Astrocyte of the cerebellum (primary cell): ENCODE measurements at places on chromosomes 5 and 9.

DNA sequence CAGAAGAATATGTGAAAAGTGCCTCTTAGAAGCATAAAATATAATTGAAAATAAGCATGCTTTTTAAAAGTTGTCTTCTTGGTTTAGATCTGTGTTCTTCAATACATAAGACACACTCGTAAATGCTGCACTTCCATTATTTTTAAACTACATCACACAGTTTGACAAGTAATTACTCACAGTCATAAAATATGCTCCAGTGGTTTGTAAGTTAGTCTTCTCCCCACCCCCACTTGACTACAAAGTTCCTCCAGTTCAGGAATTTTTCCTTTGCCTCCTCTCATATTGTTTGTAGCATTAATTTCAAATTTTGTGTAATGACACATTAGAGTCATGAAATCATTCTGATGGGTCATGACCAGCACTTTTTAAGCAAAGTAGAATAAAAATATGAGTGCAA lies 60.3 kb upstream of the PTGER4 start:
- no peak for DNase-seq

GRCh38 chr5:140569197-140569596 lies 4.6 kb downstream of the SLC35A4 start:
- DNase-seq, result no peak

GRCh38 chr9:1939926-1940368 lies 75.2 kb upstream of the SMARCA2 start:
- no peak for DNase-seq

DNA sequence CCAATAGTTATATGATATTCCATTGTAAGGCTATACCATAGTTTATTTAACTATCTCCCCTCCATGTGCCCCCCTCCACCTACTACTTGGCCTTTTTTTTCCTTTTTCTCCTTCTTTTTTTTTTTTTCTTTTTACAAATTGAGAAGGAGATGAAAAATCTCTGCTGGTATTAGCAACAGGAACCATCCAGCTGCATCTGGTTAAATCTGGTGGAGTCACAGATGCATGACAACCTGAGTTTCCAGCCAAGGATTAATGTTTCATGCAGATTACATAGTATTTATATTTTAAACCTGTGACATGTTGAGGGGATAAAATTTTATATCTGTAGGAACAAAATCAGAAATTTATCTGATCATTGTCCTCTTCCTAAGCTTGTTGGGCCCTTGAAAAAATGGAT lies 128.5 kb upstream of the IQGAP2 start:
- no peak for DNase-seq

GRCh38 chr9:115640887-115641286 lies 512.7 kb upstream of the PAPPA start:
- peak; percentile 49 for DNase-seq

DNA sequence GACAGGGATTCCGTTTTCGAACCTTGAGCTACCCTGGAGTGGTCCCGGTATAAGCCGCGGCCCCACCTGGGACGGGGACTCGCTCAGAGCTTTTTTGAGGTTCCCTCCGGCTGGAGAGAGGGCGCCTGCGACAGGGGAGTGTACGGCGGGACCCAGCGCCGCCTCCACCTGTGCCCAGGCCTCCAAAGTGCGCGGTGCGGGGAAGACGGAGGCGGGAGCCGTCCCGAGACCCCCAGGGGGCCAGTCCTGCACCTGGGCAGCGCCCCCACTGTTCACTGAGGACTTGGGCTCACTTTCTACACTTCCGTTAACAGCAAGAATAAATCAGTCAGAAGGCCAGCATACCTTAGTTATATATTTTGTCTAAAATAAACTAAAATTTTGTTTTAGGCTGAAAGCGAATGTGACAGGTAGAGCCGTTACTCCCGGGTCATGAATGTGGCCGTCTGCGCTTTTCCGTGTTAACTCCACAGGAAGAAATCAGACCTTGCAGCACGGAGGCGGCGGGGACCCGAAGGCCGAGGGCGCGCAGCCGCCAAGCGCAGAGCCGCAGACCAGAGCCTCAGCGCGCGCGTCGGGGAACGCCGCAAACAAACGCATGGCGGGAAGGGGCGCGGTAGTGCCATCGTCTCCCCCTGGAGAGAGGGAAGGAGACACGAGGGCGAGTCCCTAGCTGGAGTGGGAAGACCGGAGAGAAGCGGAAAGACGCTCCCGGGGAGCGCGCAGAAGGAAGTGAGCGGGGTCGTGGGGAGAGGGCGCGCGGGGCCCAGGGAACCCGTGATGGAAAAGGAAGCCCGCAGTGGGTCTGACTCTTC lies 14.1 kb downstream of the TRIM7 start:
- DNase-seq, result no peak

GRCh38 chr5:6708814-6709213 lies 4.4 kb upstream of the TENT4A start:
- no peak for DNase-seq

DNA sequence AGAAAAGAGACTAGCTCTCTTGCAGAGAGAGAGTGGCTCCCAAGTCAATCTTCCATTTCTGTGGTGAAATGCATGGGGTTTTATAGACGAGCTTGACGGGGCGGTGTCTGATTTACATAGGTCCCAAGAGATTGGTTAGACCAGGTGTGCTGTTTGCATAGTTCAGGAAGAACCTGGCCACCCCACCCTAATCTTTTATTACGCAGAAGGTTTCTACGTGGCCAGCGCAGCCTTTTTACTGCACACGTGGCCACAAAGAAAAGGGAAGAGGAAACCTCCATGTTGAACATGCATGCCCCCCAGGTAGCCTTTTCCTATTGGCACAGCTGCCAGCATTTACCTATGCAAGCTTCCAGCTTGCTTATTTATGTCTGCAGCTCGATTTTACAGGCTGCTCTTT lies 92.1 kb downstream of the CAVIN4 start:
- no peak for DNase-seq

- no peak for DNase-seq
These were observed 34.8 kb downstream of the SECISBP2 start for GRCh38 chr9:89352874-89353649.

- no peak for DNase-seq
These were observed 13.5 kb downstream of the RLN1 start for GRCh38 chr9:5326187-5326586.

- no peak for DNase-seq
These were observed 49.2 kb downstream of the OTULIN start for GRCh38 chr5:14713476-14714390.

- peak; percentile 19 for DNase-seq
These were observed 71.5 kb upstream of the EQTN start for GRCh38 chr9:27368316-27368985.

GRCh38 chr5:125337294-125337693 lies 590.9 kb upstream of the ZNF608 start:
- DNase-seq, result no peak

- no peak for DNase-seq
These were observed 167.9 kb upstream of the PANK3 start for GRCh38 chr5:168746893-168747640.

DNA sequence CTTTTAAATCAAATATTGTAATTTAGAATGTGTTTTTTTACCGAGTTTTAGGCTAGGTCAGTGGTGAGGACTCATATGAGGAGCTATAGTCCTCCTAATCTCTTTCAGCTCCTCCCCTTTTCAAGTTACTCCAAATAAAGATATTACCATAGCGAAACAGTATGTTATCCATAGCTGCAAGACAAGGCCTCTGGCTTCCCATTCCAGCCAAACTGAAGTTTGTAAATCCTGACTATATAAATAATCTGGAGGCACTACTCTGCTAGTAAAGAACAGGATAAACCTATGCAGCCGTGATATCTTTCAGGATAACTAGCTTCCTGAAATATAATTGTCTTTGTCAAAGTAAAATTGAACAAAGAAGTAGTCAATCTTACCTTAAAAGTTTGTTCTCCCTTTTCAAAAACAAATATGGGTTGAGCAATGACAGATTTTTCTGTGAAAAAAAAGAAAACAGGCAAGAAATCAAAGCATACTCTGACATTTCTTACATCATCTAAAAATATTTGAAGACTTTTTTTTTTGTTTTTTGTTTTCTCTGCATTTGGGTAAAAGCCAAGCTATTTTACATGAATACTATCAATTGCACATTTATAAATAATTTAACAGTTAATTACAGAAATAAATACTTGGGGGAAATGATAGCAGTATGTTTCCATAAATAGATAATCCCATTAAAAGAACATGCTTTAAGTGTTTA lies 29.3 kb upstream of the NADK2 start:
- DNase-seq, result no peak

DNA sequence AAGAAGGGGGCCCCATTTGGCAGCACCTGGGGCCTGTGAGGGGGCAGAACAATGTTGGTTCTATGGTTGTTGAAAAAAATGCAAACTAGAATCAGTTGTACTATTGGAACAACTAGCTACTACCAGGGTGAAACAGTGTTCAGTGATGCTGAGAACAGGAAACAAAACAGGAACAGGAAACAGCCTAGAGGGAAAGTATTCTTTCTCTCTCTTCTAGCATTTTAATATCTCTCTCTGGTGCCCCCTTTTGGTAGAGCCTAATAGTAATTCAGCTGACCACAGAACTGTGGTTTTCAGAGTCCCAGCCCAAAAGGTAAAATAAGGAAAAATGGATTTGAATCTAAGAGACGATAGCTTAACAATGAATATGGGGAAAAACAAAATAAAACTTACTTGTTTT lies 138.0 kb upstream of the KCNN2 start:
- DNase-seq, result no peak

DNA sequence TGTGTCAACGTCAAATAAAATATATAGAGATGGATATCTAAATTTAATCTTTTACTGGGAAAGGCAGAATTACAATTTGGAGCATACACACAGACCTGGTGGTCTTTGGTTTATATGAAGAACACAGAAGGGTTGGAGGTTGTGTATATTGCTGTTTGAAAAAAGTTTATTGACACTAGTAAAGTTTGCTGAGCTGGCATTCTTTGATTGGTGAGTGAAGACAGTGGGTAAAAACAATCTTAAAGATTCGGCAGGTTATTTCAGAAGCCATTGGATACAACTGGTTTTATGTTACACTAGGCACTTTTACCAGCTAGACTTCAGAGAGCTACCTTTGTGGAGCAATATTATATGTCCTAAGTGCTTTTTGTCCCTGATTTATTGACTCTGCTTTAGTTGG lies 27.2 kb downstream of the IZUMO3 start:
- no peak for DNase-seq

DNA sequence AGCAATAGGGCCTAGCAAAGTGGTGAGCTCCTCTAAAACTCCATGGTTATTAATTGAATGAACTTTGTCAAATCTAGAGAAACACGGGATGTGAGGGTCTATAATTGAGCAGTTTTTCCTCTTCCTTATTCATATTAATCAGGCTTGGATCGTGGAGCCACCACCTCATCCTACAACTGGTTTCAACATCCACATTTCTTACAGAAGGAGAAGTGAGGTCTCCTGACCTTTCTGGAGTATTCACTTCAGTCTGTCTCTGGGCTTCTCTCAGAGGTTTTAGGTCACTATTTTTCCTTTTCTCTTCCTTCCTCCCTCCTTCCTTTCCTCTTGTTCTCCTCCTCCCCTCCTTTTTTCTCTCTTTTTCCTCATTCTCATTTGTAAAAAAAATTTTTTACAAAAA lies 177.3 kb upstream of the ACTBL2 start:
- DNase-seq, result no peak

DNA sequence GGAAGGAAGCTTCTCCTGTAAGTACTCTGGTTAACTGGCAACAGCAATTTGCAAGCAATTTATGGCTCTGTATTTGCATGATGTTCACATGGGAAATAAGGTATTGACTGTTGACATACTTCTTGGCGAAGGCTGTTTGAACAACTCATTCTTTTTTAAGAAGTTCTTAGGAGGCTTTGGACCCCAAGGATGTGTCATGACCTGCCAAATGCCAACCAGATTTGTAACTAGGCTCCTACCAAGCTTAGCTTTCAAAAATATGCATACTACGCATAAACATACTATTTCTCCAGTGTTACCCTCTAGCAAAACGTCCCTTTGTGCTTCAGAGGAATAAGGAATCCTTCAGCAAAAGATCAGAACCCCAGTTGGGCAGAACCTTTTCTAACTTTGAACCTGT lies 165.2 kb upstream of the MSX2 start:
- peak; percentile 65 for DNase-seq

DNA sequence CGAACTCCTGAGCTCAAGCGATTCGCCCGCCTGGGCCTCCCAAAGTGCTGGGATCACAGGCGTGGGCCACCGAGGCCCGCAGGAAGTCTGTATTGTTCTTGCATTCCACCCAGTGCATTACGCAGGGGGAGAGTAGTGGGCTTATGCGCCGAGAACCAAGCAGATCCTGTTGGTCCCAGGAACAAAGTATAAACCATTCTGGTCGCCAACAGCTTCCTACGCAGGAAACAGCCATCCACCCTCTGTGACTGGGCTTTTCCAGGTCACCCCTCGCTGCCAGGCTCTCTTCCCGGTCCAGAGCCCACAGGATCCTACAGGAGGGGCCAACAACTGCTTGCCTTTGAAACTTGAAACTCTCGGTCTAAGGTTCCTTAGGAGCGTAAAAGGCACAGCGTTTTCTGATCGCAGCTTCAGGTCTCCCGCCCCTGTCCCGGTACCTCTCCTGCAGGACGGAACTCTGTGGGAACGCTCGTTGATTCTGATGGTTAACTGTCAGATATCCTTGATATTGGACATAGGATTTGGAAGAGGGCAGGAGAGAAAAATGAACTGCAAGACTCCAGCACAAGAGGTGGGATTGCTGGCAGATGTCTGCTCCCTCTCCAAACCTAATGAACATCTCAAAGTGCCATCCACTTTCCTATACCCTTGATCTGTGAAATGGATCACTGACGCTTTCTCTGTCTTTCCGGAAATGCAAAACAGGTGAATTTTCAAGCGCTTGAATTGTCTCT lies 4.2 kb upstream of the ANXA2R start:
- DNase-seq, result no peak

- no peak for DNase-seq
These were observed 130.1 kb downstream of the GPBP1 start for GRCh38 chr5:57303985-57304384.

DNA sequence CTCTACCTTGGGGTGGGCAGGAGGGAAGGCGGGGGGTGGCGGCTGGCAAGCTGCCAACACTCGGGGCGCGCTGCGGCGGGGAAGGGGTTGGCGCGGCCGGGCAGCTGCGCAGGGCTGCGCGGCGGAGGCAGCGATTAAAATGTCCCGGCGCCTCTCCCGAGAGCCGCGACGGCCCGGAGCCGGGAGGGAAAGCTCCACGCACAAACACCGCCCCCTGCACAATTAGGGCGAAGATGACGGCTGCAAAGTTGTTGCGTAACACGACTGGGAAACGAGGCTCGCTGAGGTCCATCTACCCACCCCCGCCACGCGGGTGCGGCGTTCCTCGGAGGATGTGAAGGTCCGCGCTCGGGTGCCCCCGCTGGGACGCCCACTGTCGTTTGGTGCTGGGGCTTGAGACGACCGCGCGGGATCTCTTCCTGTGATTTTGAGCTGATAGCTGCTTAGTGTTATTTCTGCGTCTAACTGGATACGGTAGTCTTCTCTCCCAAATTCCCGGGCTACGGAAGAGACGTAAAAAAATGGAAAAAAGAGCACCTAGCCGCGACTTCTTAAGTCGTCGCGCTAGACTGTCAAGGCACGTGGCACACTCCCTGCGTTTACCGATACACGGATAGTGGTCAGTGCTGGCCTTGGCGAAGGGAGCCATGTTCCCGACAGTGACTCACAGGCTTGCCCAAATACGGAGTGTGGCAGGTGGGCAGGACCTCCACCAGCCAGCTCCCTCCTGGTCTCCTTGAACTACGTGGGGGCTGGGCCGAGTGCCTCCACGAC lies 958 bp upstream of the NFIL3 start:
- peak; percentile 58 for DNase-seq
